ENCODE measurements at places on chromosomes 16 and 17. TPM values are rescaled to one million over a fixed set of nuclear protein-coding genes. Genes with fewer than 3 reads are reported as not detected.

GRCh38 chr16:68257906-68258800 lies 6.2 kb upstream of the SLC7A6 start:
- peaks cover 16% of the 10 kb centered on the region for H3K4me1 ChIP-seq
- H3K27me3 ChIP-seq, result no peaks in the 10 kb centered on the region
- no peak overlapping the region for H3K4me3 ChIP-seq
- peaks cover 56% of the 10 kb centered on the region for H3K36me3 ChIP-seq

DNA sequence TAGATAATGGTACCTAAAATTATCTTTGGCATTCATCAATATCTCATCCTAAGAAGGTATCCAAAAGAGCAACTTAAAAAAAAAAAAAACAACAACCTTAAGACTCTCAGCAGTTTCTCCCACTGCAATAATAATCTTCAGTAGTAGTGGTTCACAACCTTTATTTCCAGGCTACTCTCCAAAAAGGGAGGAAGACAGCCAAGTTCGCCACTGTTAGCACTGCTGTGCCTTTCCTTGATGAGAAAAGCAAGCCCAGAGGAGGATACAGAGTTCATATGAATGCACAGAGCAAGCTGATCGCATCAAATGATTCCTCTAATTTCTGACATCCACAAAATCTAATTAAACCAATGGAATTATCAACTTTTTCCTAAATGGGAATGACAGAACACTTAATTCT lies 199.4 kb downstream of the AATF start:
- H3K4me3 ChIP-seq, result no peak overlapping the region
- H3K27me3 ChIP-seq, result no peaks in the 10 kb centered on the region
- no peak for DNase-seq
- no peaks in the 10 kb centered on the region for H3K4me1 ChIP-seq
- H3K36me3 ChIP-seq, result peaks cover 19% of the 10 kb centered on the region

- H3K27me3 ChIP-seq, result no peaks in the 10 kb centered on the region
- H3K36me3 ChIP-seq, result no peaks in the 10 kb centered on the region
- peaks cover 12% of the 10 kb centered on the region for H3K4me1 ChIP-seq
- no peak overlapping the region for H3K4me3 ChIP-seq
- H3K27ac ChIP-seq, result no peak overlapping the region
Observed at GRCh38 chr16:49600536-49600935, 226.9 kb downstream of the C16orf78 start.

GRCh38 chr16:1408171-1408837 lies 6.2 kb downstream of the UNKL start:
- peak; percentile 99 for DNase-seq
- H3K27me3 ChIP-seq, result no peaks in the 10 kb centered on the region
- H3K4me1 ChIP-seq, result peaks cover 29% of the 10 kb centered on the region
- H3K4me3 ChIP-seq, result peak overlapping the region; percentile 59
- H3K36me3 ChIP-seq, result peaks cover 65% of the 10 kb centered on the region

- H3K4me1 ChIP-seq, result no peaks in the 10 kb centered on the region
- no peak overlapping the region for H3K27ac ChIP-seq
- H3K4me3 ChIP-seq, result no peak overlapping the region
- H3K36me3 ChIP-seq, result no peaks in the 10 kb centered on the region
- no peaks in the 10 kb centered on the region for H3K27me3 ChIP-seq
- no peak for DNase-seq
Observed at GRCh38 chr17:73550556-73550955, 93.7 kb downstream of the SDK2 start.

GRCh38 chr17:55420776-55421178 lies 858 bp downstream of the MMD start:
- H3K27me3 ChIP-seq, result no peaks in the 10 kb centered on the region
- H3K36me3 ChIP-seq, result no peaks in the 10 kb centered on the region
- H3K27ac ChIP-seq, result peak overlapping the region; percentile 98
- H3K4me1 ChIP-seq, result peaks cover 29% of the 10 kb centered on the region

Gene SLC47A2
- not detected for total RNA-seq

Gene TMEM235
- not detected for total RNA-seq

Measured in esophagus muscularis mucosa (tissue), 4 donors.